Mesothelial cell of epicardium (in vitro differentiated cells): ENCODE measurements at places on chromosomes 1 and 21. TPM values are rescaled to one million over a fixed set of nuclear protein-coding genes. Genes with fewer than 3 reads are reported as not detected.

GRCh38 chr1:180796897-180797640 is 115.6 kb upstream of the KIAA1614 start:
- H3K4me3 ChIP-seq: no peak overlapping the region
- no peaks in the 10 kb centered on the region for H3K27me3 ChIP-seq
- peaks cover 7% of the 10 kb centered on the region for H3K4me1 ChIP-seq
- no peak overlapping the region for H3K27ac ChIP-seq

The UMODL1 gene
- not detected in 3 replicates for total RNA-seq

- no peaks in the 10 kb centered on the region for H3K27me3 ChIP-seq
- DNase-seq: no peak
- H3K27ac ChIP-seq: no peak overlapping the region
- no peaks in the 10 kb centered on the region for H3K36me3 ChIP-seq
Observed at GRCh38 chr1:235051521-235051920, 77.1 kb downstream of the TOMM20 start.

DNA sequence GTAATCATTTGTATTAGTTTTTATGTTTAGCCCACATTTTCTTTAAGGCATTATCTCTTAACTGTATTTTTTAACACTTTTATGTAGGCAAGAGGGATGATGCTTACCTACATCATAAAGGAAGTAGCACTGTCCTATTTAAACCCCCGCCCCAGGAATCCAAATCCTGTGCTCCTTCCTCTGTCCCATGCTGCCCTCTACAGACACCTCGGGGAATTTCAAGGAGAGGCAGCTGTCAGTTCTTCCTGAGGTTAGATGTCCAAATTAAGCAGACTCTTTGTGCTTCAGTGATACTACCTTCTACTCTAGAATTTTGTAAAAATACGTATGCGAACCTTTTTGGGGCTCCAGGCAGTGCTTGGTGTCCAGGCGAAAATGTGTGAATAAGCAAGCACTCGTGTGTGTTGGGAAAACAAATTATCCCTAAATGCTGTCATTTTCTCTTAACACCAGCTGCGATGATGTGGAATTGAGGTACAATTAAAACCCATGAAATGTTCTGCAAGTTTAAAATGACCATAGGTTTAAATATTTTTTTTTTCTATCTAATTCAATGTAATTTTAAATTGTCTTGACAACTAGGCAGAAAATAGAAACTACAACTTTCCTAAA is 19.2 kb downstream of the CRCT1 start:
- H3K27ac ChIP-seq: no peak overlapping the region
- peaks cover 4% of the 10 kb centered on the region for H3K36me3 ChIP-seq
- no peaks in the 10 kb centered on the region for H3K27me3 ChIP-seq
- H3K4me1 ChIP-seq: no peaks in the 10 kb centered on the region

GRCh38 chr1:79431340-79431739 is 424.8 kb upstream of the ADGRL4 start:
- no peak overlapping the region for H3K27ac ChIP-seq
- H3K4me3 ChIP-seq: no peak overlapping the region
- DNase-seq: no peak
- H3K4me1 ChIP-seq: no peaks in the 10 kb centered on the region

DNA sequence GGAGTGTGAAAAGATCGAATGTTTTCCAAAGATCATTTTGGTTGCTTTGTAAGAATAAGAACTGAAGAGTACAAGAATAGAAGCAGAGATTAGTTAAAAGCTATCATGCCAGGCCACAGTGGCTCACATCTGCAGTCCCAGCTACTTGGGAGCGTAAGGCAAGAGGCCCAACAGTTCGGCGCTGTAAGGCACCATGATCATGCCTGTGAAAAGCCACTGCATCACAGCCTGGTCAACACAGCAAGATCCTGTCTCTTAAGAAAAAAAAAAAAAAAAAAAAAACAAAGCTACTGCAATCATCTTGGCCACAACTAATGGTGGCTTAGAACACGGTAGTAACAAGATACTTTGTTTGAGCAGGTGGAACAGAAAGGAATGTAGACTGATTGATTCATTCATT is 116.2 kb downstream of the EIF4G3 start:
- peaks cover 7% of the 10 kb centered on the region for H3K4me1 ChIP-seq
- no peak overlapping the region for H3K4me3 ChIP-seq
- H3K27ac ChIP-seq: no peak overlapping the region

The S100A14 gene
- 8.5 to 10.1 TPM (median 10.0 TPM) in 3 replicates for total RNA-seq

The SUCO gene
- total RNA-seq: 119 to 122 TPM (median 120 TPM) in 3 replicates

The SYDE2 gene
- total RNA-seq: 40.2 to 42.4 TPM (median 41.7 TPM) in 3 replicates

GRCh38 chr1:203427451-203427850 is 48.2 kb upstream of the PRELP start:
- no peak overlapping the region for H3K4me3 ChIP-seq
- DNase-seq: no peak
- no peaks in the 10 kb centered on the region for H3K36me3 ChIP-seq
- H3K27me3 ChIP-seq: peaks cover 34% of the 10 kb centered on the region

The CDA gene
- 0.64 to 1.5 TPM (median 0.94 TPM) in 3 replicates for total RNA-seq
